ENCODE measurements at places on chromosomes 3 and 15.

GRCh38 chr3:9810433-9810770 lies 340 bp downstream of the TTLL3 start:
- no peak for DNase-seq

GRCh38 chr15:35944945-35945585 lies 399.1 kb upstream of the DPH6 start:
- DNase-seq, result no peak

- no peak for DNase-seq
Measured at GRCh38 chr3:19147905-19148767, at the start of gene KCNH8. KCNH8 (plus strand) TSS chr3:19148510; CDS start chr3:19148720, 210 bp downstream.

DNA sequence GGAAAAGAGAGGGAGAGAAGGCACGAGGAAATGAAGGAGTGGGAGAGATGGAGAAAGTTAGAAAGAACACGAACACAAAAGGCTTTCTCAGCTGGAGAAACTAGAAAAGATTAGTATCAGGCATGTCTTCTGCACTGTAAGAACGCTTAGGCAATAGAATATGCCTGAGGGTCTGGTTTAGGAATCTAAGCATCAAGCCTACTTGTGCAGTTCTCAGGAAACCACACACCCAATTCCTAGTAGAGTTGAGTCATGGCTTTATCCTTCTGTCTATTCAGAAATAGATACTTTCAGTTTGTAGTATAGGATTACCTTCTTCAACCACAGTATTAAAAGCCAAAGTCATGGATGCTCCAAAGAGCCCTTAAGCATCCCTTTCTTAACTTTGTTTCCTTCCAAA lies 969.4 kb downstream of the NTRK3 start:
- no peak for DNase-seq

DNA sequence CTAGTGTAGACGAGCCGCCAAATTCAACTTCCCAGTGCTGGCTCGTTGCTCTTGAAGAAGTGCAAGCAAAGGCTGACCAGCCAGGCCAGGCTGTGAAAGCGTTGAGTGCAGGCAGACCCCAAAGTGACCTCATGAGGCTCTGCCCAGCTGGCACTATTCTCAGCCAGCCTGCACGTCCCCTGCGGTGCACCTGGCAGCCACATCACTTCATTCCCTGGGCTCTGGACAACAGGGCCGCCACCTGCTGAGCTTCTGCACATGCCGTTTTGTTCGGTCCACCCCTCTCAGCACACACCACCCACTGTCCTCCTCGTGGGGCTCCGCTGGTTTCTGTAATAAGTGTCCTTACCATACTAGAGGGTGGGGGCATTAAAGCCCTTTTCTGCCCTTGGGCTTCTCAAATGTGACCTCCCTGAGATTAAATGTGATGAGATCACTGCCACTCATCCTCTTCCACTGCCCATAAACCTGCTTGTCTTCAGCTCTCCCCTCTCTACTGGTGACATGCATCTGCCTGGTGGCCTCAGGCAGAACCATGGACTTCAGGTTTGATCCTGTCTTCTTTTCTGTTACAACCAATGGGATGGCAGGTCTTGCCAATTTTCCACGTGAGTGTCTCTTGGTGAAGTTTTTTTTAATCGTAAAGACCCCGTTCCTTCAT lies 6.1 kb downstream of the RASGRF1 start:
- DNase-seq, result no peak

GRCh38 chr15:88605189-88606069 lies 15.7 kb upstream of the AEN start:
- DNase-seq, result no peak
